ENCODE measurements at places on chromosomes 4 and X.

DNA sequence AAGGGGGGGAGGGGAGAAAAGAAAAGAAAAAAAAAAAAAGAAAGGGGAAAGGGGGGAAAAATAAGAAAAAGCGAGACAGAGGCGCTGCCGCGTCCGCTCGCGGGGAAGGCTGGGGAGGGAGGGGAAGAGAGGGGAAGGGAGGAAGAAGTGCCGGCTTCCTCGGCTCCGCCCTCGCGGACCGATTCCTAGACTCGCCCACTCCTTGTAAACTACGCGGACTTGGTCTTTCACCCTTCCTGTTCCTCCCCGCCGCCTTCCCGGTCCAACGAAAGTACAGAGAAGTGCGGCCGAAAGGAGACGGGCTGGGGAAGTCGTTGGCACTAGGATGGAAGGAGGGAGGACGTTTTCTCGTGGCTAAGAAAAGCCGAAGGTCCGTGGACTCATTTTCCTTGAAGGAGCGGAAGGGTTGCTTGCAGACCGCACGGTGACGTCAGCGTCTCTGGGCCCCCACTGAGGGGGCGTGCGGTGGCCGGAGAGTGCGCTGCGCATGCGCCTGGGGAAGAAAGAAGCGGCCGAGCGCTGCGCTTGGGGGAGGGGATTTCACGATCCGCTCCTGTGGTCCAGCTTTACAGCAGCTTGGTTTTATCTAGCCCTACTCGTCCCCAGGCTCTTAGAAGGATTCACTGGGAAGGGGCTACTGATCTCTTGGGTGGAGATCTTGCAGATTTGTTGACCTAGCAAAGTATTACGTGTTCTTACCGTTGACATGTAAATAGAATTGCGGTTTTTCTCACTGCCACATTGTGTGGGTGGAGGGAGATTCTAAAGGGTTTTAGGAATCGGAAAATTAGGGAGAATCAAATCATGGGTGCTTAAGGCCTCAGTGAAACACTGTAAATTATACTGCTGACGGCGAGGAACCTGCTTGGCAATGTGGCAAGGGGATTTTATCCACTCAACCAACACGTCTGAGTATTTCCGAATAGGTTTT is at the start of gene CCNI:
TSS of gene CCNI (minus strand) at position 121 of the 931 bp plus-strand sequence. CDS start 9,627 bp downstream, outside the sequence.
- DNase-seq, result peak; percentile 98

GRCh38 chrX:108359806-108360602 is 78.2 kb downstream of the COL4A6 start:
- DNase-seq, result no peak

DNA sequence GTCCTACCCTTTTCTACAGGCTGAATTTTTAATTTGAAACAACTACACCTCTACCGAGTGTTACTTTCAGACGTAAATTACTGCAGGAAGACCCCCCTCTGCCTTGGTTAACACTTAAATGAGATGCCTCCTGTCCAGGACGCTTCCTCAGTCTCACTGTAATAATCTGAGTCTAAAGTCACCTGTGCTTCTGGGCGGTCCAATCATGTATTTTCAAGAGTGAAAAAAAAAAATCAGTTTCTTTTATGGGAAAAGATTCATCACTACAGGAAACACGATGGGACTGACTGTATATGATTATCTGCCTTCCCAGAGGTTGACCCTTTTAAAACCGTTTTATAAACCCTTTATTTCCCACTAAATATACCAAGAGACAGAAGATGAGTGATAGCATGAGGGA is 776 bp downstream of the RBM47 start:
- DNase-seq, result no peak

DNA sequence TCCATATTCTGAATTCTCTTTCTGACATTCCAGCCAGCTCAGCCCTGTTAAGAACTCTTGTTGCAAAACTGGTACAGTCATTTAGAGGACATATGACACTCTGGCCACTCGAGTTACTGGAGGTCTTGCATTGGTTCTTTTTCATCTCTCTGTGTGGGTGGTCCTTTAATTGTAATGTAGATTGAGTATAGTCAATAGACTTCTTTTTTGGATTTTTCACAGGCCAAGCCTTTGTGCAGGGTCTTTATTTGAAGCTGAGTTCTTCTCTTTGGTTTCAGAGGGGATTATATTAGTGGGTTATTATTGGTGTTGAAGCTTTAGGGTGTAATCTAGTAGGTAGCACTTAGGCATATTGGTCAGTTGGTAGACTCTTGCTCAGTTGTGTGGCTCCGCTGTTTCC is 118.0 kb upstream of the GIMD1 start:
- DNase-seq, result no peak

DNA sequence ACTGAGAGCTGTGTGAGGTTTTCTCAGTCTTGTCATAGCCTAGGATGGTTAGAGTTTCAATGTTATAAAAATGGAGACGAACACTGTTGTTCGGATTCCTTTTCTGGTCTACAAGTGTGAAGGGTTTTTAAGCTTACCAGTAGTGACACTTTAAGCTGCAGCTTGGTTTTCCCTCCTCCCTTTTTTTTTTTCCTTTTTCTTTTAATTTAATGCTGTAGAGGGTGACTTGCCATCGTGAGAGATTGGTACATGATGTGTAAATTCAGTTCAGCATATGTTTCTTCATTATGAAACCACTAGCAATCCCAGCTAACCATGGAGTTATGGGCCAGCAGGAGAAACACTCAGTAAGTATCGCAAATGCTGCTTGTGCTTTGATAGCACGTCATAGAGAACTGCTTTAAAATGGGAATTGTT is 165.0 kb downstream of the RAPGEF2 start:
- DNase-seq, result no peak

GRCh38 chrX:137194164-137194563 is 160.4 kb upstream of the GPR101 start:
- DNase-seq, result no peak

DNA sequence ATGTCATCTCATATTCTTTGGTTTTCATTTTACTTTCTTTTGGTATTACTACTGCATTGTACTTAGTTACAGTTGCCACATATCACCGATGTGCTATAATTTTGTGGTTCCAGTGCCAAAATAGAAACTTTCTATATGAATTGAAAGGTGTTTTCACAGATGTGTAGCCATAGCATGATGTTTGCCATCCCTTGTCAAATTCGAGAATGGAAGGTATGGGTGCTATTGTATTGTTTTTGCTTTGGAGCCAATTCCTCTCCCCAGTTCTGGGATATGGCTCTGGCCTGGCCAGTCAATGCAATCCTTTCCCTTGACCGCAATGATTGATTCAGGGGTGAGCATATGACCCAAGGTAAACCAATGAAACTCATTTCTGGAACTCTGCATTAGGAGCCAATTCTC is 86.2 kb upstream of the RPS6KA3 start:
- DNase-seq, result no peak

- DNase-seq, result no peak
Measured at GRCh38 chr4:176778063-176778462, 14.7 kb downstream of the VEGFC start.

GRCh38 chr4:113447769-113448168 is 313.8 kb downstream of the CAMK2D start:
- DNase-seq, result no peak

- no peak for DNase-seq
Measured at GRCh38 chrX:47797084-47797483, 39.6 kb upstream of the ZNF81 start.

- DNase-seq, result no peak
Measured at GRCh38 chr4:16206848-16207247, 19.4 kb downstream of the TAPT1 start.

GRCh38 chrX:103941201-103941975 is 21.0 kb upstream of the TMSB15B start:
- DNase-seq, result no peak

- DNase-seq, result no peak
Measured at GRCh38 chrX:153900831-153901752, 3.4 kb upstream of the AVPR2 start.

- no peak for DNase-seq
Measured at GRCh38 chr4:1558205-1558604, 125.9 kb downstream of the FAM53A start.

DNA sequence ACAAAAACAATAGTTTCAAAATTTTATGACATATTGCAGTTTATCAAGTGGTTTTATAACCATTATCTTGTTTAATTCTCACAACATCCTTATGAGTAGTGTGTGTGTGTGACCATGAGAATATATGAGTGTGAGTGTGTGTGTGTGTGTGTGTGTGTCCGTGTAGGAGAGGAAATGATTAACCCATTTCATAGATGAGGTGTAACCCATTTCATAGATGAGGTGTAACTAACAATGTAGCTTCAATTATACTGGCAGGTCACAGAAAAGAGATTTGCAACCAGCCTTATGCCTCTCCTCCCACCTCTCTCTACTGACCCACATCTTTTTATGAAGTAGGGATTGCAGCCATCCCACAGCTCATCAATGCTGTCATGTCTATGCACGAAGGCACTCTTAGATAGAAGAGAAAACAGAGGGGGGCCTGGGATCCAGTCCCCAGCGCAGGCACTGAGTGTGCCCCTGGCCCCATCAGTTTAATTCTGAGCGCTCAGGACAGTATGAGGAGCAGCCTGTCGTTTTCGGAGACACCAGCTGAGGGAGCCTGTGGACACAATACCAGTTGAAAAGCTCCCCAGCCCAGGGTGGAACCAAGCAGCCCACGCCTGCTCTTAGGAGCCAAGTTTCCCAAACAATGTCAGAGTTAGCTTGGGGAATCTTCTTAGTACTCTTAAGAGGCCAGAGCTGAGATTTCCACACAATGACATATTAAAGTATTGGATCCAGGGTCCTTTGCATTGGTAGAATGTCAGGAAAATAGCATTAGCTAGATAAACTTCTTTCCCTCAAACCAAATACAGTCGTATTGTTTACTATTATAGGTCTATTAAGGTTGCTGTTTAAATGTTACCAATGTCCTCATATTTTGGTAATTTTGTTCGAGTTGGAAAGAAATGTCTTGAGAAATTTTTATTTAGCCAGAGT is 88.6 kb downstream of the PALLD start:
- DNase-seq, result peak; percentile 45

GRCh38 chr4:93911671-93912070 is 83.1 kb downstream of the ATOH1 start:
- no peak for DNase-seq

GRCh38 chr4:129346734-129347133 is 250.8 kb downstream of the C4orf33 start:
- no peak for DNase-seq

DNA sequence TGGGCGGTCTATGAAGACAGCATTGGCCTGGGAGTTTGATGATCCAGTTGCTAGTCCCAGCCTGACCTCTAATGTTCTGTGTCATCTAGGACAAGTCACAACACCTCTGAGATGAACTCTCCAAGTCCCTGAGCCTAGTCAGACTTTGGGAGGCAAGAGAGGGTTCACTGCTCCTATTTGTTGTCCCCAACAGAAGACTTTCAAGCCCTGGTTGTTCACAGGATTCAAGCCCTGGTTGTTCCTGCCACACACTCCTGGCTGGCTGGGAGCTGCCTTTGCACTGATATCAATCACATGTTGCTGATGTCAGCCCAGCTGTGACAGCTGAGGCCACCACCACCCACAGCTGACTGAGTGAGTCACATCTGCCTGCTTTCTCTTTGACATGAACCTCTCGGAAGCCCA is 253.2 kb upstream of the RASGEF1B start:
- no peak for DNase-seq

DNA sequence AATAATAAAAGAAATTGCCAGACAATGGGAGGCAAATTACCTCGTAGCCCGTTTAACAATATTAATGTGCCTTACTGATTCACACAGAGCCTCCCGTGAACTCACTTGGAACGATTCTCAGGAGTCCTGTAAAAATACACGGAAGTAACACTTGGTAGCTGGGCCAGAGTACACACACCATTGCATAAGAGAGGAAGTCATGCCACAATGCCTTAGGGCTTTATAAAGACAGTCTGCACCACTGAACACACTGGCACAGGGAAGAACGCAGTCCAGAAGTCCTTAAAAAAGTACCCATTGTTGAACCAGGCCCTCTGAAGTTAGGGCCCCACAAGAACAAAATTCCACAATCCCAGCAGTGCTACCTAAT is 15.1 kb downstream of the SLC2A9 start:
- DNase-seq, result no peak

DNA sequence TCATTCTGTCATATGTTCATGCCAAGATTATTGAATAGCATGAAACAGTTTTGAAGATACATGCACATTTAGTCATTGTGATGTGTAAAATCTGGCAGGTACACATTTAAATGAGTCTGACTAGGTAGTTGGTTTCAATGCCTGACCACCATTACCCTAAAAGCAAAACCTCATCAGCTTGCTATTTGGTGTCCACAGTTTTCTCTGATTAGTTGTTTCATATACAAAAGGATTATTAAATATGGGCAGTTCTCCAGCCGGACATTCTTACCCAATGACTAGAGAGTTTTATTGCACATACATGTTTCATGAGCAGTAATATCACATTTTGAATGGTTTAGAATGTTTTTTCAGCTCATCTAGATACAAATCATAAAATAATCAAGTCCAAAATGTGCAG is 23.7 kb downstream of the DCHS2 start:
- DNase-seq, result no peak

DNA sequence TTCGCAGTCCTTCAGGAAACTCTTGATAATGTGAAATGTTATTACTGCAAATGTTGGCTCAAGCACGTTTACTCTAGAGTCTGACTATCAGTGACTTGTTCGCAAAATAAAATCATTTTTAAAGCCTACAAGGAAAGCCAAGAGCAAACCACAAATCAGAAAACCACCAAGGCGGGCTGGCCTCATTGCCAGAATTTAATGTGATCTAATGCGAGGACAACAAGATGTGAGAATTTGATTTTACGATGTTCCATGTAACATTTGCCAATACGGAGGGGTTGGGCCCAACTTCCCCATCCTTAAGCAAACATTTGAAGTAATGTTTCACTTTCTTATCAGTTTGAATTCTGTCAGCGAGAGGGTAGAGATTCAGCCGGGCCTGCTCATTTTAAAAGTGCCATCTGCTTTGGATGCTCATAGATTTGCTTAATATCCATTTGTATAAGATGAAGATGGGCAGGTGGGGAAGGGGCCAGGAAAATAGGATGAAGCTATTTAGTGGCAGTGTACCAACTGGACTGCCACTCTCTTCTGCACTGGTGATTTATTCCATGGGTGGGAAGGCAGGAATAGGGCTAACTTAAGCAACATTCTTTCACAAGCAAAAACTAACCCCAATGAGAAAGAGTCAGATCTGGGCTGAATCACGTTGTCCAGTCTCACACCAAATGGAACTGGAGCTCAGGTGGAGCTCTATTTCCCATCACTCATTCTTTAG is 225.3 kb downstream of the ANAPC10 start:
- no peak for DNase-seq

GRCh38 chrX:119374736-119375135 is 24.4 kb upstream of the SLC25A43 start:
- DNase-seq, result no peak

- no peak for DNase-seq
Measured at GRCh38 chr4:127759228-127759820, 22.8 kb upstream of the HSPA4L start.

Measured in brain pericyte (primary cell).